ENCODE measurements at places on chromosomes 1 and 21.

GRCh38 chr1:201566933-201567801 is 28.2 kb downstream of the NAV1 start:
- no peak for DNase-seq

DNA sequence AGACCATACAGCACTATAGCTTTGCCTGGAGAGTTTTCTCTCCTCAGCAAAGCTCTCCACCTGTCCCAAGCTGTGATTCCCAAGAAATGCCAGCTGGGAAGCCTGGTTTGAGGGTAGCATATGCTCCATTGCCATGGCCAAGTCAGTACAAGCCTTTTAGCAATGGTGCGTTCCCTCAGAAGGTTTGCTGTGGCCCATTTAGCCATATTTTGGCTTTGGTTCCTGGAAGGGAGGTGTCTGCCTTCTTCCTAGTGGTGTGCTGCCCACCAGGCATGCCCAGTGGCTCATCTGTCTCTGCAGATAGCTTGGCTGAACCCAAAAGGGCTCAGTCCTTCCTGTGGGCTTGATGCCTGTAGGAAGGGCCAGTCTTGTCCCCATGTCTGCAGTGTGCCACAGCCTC is 32.4 kb downstream of the GALNT2 start:
- DNase-seq: no peak

GRCh38 chr1:186617926-186618325 is 62.3 kb downstream of the PTGS2 start:
- DNase-seq: no peak

DNA sequence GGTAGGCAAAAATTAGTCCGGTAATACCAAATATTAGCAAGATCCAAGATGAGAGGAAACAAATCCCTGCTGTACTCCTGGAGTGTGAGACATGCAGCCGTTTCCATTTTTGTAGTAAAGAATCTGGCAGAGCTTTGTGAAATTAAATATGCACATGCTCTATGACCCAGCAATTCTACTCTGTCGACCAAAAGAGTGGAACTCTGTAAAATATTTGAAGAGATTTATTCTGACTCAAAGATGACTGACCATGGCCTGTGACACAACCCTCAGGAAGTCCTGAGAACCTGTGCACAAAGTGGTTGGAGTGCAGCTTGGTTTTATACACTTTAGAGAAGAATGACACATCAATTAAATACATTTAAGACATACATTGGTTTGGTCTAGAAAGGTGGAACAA is 16.2 kb downstream of the HAX1 start:
- no peak for DNase-seq

- no peak for DNase-seq
These were observed 163.4 kb upstream of the C1orf174 start for GRCh38 chr1:4063516-4063915.

- DNase-seq: no peak
These were observed at the start of gene FTCD for GRCh38 chr21:46155514-46156377. FTCD (minus strand) TSS chr21:46155579; CDS start chr21:46155523, 56 bp downstream.

DNA sequence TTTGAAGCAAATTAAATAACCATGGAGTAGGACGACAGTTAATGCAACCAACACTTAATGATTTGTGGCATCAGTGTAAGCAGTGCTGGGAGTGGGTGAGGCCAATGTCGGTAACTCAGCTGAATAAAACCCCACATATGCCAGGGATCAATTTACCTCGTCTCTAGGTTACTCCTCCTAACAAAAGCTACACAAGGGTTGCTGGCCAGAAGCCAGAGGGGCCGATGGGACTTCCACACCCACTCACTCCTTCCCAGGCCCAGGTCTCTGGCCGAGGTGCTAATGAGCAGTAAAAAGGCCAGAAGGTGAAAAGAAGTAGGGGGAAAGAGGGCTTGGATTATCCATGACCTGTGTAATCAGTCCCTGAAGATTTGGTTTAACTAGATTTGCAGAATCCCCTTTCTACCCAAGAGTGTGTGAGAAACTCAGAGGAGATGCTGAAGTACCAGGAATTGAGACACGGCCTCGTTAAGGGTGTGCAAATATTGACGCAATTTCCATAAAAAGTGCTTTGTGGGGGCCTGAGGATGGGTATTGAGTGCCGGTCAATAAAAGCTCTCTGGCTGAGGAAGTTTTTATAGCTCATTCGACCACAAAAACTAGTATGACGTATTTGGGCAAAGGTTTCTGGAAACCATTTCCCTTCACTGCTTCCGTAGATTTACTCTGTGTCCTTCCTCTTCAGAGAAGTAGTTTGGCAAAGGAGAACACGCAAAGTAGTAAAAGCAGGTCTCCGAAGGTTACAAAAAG is 145.5 kb downstream of the TBX15 start:
- DNase-seq: no peak

GRCh38 chr1:118104951-118105350 is 80.1 kb downstream of the SPAG17 start:
- no peak for DNase-seq

DNA sequence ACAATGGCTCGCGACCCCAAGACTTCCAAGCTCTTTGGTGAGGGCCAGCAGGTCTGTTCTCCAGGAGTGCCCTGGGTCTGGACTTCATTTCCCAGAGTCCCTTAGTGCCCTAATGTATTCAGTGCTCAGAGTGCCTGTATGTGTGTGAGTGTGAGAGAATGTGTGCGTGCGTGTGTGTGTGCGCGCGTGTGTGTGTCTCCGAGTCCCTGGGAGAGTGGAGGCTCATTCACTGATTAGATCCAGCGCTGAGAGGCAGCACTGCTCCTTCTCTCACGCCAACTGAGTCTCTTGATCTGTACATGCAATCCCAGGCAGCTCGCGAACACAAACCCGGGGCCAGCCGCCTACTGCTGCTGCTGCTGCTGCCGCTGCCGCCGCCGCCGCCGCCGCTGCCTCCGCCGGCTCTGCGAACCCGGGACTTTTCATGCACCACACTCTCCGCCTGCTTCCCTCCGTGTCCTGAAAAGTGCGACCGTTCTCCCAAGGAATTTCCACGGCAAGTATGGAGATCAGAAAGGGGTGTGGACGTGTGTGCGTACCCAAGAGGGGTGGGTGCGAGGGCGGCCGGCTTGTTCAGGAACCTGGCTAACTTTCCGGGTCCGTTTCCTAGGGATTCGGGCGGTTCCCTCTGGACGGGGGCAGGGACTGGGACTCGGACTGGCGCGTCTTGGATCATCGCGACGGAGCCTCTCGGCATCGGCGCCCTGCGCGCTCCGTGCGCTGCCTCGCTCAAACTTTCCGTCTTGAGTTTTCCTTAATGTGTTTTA is at the start of gene RNF220:
TSS of gene RNF220 (plus strand) at position 225 of the 767 bp plus-strand sequence.
- DNase-seq: peak; percentile 30

GRCh38 chr1:228163007-228163753 is 2.4 kb upstream of the IBA57 start:
- no peak for DNase-seq

GRCh38 chr1:232204269-232204668 is 425.7 kb downstream of the SIPA1L2 start:
- DNase-seq: no peak

- DNase-seq: no peak
These were observed 96.3 kb upstream of the ST6GALNAC5 start for GRCh38 chr1:76770979-76771378.

DNA sequence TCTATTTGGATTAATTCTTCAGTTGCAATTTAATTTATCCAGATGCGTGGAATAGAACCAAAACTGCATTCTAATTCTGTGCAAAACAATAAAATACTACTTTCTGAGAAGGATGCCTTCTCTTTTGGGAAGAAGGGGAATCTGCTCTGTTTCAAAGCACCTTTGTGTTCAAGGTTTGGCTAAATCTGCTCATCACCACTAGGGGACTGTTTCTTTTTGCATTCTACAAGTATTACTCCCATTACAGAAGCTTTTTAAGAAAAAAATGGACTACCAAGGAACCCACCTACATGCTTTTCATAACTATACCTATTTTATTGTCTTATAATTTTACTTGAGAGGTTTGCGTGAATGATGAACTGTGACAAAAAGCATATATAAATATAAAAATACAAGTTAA is 18.2 kb downstream of the MRPS6 start:
- DNase-seq: no peak

DNA sequence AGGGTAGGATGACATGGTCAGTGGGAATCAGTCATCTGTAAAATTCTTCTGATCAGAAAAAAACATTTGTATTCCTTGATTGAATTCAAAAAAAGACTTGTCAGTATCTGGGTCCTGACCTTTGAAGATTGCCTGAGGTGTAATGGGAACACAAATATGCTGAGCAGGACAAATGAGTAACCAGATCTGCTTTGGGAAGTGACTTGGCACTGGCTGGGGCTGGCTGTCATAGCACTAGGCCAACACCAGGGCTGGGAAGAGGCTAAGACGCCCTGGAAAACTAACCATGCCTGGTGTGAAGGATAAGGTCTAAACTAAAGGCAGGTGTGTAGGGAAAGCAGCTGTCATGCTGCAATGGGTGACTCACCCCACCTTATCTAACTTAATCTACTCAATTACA is 452.9 kb upstream of the BEND5 start:
- DNase-seq: no peak
